ENCODE measurements at places on chromosomes 13 and 19. TPM values are rescaled to one million over a fixed set of nuclear protein-coding genes. Genes with fewer than 3 reads are reported as not detected.

GRCh38 chr19:23527797-23528196, 132.5 kb upstream of the ZNF91 start:
- no peaks in the 10 kb centered on the region for H3K27me3 ChIP-seq
- no peak overlapping the region for H3K27ac ChIP-seq
- H3K4me3 ChIP-seq: no peak overlapping the region
- peaks cover 4% of the 10 kb centered on the region for H3K4me1 ChIP-seq
- H3K36me3 ChIP-seq: no peaks in the 10 kb centered on the region
- DNase-seq: no peak

DNA sequence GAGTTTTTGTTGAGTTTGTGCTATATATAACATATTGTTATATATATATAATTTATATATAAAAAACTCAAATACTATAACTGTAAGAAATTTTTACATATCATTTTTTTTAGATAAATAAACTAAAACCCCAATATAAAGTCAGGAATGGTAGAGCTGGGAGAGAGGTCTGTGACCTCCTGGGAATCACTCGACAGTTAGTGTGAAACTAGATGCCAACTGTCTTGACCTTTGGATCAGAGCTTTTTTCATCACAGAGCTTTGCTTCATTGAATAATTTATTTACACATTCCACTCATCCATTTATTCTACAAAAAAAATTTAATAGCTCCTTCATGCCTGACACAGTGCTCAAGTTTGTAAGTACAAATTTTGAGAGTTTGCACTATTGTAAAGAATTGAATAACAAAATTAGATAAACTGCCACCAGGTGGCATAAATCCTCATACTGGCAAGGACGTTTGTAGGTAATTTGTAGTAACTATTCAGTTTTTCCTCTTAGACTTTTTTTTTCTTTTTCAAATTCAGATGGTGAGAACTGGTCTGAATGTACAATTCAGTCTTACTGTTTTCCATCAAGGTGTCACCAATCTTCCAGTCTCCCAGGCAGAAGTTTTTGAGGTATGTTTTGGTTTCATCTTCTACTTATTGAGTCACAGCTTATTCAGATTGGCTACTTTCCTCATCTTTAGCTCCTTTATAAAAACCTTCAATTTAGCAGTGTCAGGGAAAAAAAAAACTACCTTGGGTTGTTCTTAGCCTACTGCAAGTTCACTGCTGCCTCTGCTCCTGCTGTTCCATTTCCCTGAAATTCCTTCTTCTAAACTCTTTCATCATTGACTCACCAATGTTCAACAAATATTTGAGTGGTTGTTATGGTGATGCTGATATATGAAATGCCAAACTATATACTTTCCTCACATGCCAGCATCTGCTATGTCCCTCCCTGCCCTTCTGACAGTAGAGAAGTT, 28.7 kb downstream of the LACC1 start:
- no peak overlapping the region for H3K27ac ChIP-seq
- no peaks in the 10 kb centered on the region for H3K27me3 ChIP-seq
- H3K36me3 ChIP-seq: no peaks in the 10 kb centered on the region
- no peak overlapping the region for H3K4me3 ChIP-seq
- peak; percentile 73 for DNase-seq

GRCh38 chr13:83943530-83944279, 61.4 kb upstream of the SLITRK1 start:
- no peaks in the 10 kb centered on the region for H3K4me1 ChIP-seq
- no peaks in the 10 kb centered on the region for H3K27me3 ChIP-seq

DNA sequence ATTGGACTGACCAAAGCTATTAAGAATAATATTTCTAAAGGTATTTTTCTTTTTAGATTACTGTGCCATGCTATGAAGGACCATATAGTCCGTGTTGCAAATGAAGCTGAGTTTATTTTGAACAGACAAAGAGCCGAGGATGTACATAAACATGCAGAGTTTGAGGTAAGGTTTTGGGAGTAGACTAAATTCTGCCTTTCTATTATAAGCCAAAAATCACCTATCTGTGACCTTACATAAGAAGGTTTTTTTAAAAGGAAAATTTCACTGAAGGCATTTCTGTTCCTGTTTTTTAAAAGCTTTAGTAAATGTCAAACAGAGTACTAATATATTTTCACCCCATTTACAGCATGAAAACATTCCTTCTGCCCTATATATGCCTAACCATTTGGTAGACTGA, 127.4 kb downstream of the MAB21L1 start:
- no peak overlapping the region for H3K4me3 ChIP-seq
- H3K4me1 ChIP-seq: no peaks in the 10 kb centered on the region
- peak overlapping the region; percentile 6 for H3K27ac ChIP-seq

GRCh38 chr13:31234729-31235128, 35.0 kb downstream of the B3GLCT start:
- H3K36me3 ChIP-seq: no peaks in the 10 kb centered on the region
- no peak overlapping the region for H3K27ac ChIP-seq
- no peaks in the 10 kb centered on the region for H3K27me3 ChIP-seq
- no peaks in the 10 kb centered on the region for H3K4me1 ChIP-seq
- H3K4me3 ChIP-seq: no peak overlapping the region

DNA sequence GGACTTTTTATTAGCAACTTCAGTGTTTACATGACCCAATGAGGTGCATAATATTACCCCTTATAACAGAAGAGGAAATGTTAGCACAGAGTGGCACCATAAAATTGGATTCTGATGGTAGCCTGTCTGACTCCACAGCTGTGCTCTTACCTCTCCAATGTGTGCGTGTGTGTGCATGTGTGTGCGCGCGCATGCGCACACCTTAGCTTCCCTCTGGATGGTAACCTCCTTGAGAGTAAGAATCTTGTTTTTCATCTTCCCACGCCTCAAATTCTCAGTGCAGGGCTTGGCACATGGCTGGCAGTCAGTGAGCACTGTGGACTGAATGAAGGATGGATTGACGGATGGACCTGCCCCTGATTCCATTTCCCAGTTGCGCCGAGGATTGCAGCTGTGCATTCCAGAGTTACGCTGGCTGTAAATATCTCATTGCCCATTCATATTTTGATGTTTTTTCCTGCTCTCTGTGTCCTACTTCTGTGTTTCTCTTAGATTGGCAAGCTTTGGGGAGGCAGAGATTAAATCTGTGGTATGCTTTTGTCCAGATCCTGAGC, 99.2 kb upstream of the WASF3 start:
- no peaks in the 10 kb centered on the region for H3K27me3 ChIP-seq
- H3K4me3 ChIP-seq: no peak overlapping the region
- no peaks in the 10 kb centered on the region for H3K36me3 ChIP-seq
- no peak overlapping the region for H3K27ac ChIP-seq

- no peak for DNase-seq
- H3K27me3 ChIP-seq: no peaks in the 10 kb centered on the region
- no peaks in the 10 kb centered on the region for H3K36me3 ChIP-seq
- no peaks in the 10 kb centered on the region for H3K4me1 ChIP-seq
- no peak overlapping the region for H3K27ac ChIP-seq
These were observed 20.8 kb downstream of the DPF1 start for GRCh38 chr19:38203197-38203596.

GRCh38 chr13:108276060-108276459, 6.5 kb downstream of the TNFSF13B start:
- no peak for DNase-seq
- no peaks in the 10 kb centered on the region for H3K27me3 ChIP-seq
- H3K36me3 ChIP-seq: no peaks in the 10 kb centered on the region
- H3K4me1 ChIP-seq: no peaks in the 10 kb centered on the region
- no peak overlapping the region for H3K27ac ChIP-seq
- H3K4me3 ChIP-seq: no peak overlapping the region

- peak overlapping the region; percentile 44 for H3K4me3 ChIP-seq
- no peaks in the 10 kb centered on the region for H3K27me3 ChIP-seq
- DNase-seq: peak; percentile 65
- peak overlapping the region; percentile 98 for H3K27ac ChIP-seq
- H3K36me3 ChIP-seq: no peaks in the 10 kb centered on the region
- peaks cover 7% of the 10 kb centered on the region for H3K4me1 ChIP-seq
These were observed 538 bp downstream of the ZNF428 start for GRCh38 chr19:43618921-43619261.

DNA sequence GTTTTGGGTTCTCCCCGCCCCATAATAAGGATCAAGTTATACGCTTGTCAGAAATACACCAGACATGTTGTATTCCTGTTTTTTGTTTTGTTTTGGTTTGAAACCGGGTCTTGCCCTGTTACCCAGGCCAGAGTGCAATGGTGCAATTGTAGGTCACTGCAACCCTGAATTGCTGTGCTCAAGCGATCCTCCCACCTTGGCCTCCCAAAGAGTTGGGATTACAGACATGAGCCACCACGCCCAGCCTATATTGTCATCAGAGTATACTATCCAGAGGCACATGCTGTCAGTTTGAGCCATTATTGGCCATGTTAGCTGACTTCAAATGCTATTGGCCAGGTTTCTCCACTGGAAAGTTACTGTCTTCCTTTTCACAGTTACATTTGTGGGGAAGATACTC, 9.8 kb downstream of the SAFB start:
- H3K4me3 ChIP-seq: no peak overlapping the region
- H3K27ac ChIP-seq: no peak overlapping the region
- H3K27me3 ChIP-seq: no peaks in the 10 kb centered on the region
- no peak for DNase-seq
- peaks cover 15% of the 10 kb centered on the region for H3K4me1 ChIP-seq

ASPDH gene
- total RNA-seq: 9.0 TPM

SPACA4 gene
- not detected for total RNA-seq

PALM gene
- 34.9 TPM for total RNA-seq

SHANK1 gene
- total RNA-seq: 2.3 TPM

Data from hepatocyte (in vitro differentiated cells).